ENCODE measurements at places on chromosomes 7 and 10.

DNA sequence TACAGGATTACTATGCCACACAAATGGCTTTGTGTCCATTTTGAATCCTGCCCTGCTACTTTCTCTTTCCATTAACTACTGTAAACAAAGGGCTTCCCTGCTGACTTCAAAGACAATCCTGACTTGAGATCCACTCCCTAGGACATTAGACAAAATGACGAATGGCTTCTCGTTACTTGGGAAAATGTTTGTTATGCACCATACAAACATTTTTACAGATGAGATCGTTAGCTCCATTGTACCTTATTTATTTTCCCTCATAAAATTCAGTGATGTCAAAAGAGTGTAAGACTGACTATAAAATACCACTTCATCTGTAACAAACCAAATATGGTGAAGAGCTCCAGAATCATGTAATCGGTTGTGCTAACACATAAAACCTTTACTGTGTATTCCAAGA is 121.8 kb downstream of the CD36 start:
- DNase-seq: no peak

- no peak for DNase-seq
Observed at GRCh38 chr7:84821671-84822534, 365.0 kb downstream of the SEMA3D start.

DNA sequence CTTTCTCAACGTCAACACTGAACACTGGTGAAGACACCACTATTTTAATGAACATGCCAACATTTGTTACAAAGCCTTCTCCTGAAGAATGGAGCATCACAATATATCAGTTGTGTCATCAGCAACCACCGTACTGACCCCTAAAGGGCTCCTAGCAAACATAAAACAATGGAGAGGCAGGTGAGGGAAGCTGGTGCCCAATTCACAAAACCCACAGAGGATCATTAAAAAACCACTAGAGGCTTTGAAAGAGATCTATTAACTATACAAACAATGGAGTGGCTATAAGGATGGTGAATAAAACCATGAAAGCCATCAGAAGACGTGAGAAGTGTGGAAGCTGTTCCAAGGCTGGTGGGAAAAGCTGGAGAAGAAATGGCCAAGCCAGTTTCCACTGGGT is 150.8 kb downstream of the FAM107B start:
- no peak for DNase-seq

- no peak for DNase-seq
Observed at GRCh38 chr7:7425321-7425720, 110.4 kb downstream of the COL28A1 start.

DNA sequence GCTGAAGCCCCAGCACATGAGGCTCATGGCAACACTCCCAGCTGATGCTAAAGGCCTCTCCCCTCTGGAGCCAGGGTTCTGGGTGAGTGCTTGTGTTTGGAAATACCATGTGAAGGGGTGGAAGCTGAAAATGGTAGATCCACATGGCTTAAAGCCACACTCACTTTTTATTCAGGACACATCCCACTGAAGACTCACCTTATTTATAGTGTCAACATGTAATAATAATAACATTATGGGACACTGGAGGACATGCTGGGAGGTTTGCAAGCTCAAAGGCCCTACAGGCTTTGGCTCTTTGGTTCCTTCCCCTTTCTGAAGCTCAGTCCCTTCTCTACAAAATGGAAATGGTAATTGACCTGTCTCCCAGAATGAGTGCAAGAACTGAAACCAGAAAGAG is 318.0 kb downstream of the GRID1 start:
- no peak for DNase-seq

DNA sequence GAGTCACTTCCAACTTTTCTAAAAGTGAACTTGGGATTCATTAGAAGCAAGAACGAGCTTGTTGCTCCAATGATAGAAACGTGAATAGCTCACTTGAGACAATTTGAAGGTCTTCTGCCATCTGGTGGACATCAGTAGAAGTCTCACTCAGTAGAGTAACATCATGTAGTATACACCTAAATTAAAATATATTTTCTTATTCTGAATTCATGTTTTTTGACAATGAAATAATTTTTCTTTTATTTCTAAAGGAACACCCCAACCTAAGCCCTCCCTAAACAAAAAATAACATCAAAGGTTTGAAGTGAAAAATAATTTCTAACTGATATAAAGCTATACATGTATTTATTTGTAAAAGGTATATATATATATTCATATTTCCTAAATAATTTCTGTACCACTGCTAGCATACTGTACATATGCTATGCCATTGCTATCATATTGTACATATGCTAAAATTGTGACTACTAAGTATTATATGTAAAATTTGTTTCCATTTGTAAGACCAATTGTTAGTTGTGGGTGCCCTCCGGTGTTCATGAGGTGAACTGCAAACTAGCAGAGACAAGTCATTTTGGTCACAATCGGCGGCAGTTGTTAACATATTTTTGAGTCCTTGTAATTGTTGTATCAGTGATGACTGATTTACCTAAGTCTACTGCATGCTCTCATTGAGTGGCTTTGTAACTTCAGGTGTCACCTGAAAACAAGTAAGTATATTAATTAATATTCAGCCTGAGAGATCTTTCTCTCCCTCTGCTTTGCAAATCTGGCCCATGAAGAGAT is 121.9 kb downstream of the PTPRZ1 start:
- no peak for DNase-seq

- no peak for DNase-seq
Observed at GRCh38 chr7:129202058-129202777, 13.8 kb downstream of the SMO start.

DNA sequence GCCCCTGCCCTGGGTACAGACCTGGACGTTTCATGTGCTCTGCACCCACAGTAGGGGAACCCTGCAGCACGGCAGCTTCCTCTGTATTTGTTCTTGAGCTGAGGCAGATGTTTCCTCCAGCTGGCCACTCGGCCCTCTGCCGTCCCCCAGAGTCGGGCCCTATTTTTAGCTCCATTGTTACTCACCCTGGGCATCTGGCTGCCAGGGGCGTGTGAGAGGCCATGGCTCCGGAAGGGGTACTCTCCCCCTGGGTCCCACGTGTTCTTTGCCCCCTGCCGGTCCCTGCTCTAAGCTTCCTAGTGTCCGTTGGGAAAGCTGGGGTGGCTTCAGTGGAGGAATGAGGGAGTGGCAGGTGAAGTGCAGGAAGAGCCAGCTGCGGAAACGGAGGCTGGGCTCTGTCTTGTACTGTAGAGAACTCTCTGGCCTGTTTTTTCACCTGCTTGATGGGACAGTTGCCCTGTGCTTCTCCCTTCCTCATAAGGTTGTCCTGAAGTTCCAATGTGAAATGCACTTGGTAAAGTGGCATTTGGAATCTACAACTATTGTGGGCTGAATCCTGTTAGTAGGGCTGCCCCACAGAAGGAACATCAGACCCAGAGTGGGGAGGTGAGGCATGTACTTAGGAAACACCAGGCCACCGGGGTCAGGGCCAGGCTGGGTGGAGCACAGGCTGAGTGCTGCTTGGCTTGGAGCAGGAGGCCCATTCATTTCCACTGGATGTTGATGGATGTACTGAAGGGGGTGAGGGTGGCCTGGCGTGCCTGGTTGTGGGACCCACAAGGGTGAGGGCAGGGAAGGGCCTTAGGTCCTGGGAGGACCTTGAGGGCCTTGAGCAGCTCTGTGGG is 30.6 kb downstream of the PALD1 start:
- no peak for DNase-seq

- DNase-seq: no peak
Observed at GRCh38 chr10:114874827-114875411, 53.3 kb downstream of the FHIP2A start.

- no peak for DNase-seq
Observed at GRCh38 chr10:29715296-29715695, 80.5 kb upstream of the SVIL start.

GRCh38 chr10:95391581-95392216 is 100.9 kb upstream of the PDLIM1 start:
- DNase-seq: no peak

GRCh38 chr7:41709621-41710020 is 6.7 kb upstream of the INHBA start:
- no peak for DNase-seq
